ENCODE measurements at places on chromosomes 1 and 21.

- DNase-seq, result no peak
Observed at GRCh38 chr1:185035258-185035657, 10.1 kb upstream of the RNF2 start.

DNA sequence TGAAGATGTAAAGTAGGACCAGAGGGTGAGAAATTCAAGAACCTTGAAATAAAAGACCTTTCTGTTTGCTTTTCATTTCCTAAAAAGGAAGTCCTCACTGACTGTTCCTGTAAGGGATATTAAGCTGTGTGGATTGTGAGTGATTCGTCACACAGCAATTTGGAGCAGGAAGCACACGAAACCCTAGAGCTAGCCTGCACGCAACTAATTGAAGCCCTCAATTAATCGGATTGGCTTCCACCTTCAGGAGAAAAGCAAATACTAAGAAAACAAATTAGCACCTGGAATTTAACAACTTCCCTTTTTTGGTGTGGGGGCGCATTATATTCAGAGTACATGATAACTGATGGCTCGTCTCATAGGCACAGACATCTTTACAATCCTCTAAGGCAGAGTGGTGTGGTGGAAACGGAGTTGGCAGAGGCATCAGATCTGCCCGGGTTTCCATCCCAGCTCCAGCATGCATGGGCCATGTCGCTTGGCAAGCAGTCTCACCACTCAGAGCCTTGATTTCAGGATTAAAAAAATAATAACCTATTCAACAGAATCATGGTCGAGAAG lies 95.2 kb downstream of the KCNJ15 start:
- no peak for DNase-seq

DNA sequence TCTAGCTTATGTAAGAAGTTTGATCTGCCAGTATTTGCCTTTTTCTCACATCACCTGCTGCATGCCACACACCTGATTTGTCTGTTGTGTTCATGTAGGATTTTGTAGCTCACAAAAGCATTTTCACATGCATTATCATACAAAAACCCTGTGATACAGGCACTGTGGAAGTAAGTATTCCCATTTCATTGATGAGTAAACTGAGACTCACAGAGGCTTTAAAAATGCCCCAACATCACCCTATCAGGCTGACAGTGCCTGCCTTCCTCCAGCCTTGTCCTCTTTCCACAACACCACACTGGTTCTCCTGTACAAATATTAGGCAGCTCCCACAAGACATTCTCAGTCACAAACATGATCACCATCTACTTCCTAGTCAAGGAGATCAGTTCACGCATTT lies 85.9 kb upstream of the UBE2U start:
- no peak for DNase-seq

GRCh38 chr1:30689901-30690645 lies 33.3 kb downstream of the MATN1 start:
- no peak for DNase-seq

DNA sequence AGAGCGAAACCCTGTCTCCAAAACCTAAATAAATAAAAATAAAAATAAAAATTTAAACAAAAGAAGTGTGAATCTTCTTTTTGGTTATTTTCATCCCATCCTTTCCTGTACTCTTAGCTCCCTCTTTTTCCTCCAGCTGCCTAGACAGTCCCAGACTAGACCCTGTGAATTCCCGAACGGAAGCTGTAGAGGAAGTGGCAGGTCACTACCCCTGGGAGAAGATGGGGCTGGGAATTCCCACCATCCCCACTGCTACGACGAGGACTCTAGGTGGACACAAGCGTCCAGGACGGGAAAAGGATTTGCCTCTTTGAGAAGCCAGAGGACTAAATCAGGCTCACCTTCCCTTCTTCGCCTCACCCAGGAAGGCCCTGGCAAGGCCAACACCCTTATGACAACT lies 12.6 kb downstream of the RHBDL2 start:
- no peak for DNase-seq

DNA sequence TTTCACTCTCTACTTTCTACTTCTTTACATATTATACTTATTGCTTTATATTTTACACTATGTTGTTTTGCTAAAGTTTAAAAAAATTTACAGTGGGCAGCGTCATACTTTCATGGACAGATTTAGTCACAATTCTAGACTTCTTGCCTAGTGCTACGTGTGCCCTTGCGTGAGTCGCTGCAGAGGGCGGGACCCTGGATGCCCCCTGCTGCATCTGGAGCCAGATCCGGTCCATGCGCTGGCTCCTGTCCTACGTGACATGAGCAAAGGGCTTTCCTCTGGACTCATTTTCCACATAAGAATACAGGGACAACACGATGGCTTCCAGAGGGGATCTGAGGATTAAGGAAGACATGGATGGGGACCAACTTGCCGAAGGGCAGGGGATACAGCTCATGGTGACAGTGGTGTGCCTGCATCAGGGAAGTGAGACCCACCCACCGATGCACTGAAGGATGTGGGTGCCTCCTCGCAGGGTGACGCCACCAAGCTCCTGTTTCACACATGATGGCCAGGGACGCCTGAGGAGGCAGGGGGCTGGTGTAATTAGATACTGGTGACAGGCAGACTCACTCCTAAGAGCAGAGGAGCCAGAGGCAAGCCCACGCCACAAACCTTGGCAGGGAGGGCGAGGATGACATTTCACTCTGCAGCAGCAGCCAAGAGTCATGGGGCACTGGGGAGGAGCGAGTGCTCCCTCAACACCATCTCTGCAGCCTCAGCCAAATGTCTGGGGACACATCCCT lies 86.6 kb downstream of the DMRTB1 start:
- DNase-seq, result peak; percentile 4

DNA sequence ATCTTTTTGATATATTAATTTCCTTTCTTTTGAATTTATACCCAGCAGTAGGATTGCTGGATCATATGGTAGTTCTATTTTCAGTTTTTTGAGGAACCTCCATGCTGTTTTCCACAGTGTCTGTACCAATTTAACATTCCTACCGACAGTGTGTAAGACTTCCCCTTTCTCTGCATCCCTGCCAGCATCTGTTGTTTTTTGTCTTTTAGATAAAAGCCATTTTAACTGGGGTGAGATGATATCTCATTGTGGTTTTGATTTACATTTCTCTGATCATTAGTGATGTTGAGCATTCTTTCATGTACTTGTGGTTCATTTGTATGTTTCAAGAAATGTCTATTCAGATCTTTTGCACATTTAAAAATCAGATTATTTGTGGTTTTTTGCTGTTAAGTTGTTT lies 62.4 kb upstream of the STUM start:
- DNase-seq, result no peak
